ENCODE measurements at places on chromosomes 7 and 10.
A peak's percentile ranks its signal among the peaks of the same experiment; 100 is the strongest.

DNA sequence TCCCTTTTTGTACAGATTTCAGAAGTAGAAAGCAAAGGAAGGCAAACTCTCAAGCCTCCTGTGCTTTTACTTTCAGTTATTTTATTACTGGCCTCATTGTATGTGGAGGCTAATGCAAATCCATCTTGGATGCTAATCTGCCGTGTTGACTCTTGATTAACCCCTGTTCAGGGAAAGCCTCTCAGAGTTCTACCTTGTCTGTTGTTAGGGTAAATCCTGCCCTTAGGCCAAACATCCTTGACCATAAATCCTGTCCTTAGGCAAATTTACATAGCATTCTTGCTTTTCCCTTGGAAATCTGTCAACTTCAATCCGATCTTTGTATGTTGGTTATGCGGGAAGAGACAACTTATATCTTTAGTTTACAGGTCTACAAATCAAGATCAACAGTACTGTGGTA is 709.9 kb upstream of the LRRTM3 start:
- DNase-seq, result no peak

DNA sequence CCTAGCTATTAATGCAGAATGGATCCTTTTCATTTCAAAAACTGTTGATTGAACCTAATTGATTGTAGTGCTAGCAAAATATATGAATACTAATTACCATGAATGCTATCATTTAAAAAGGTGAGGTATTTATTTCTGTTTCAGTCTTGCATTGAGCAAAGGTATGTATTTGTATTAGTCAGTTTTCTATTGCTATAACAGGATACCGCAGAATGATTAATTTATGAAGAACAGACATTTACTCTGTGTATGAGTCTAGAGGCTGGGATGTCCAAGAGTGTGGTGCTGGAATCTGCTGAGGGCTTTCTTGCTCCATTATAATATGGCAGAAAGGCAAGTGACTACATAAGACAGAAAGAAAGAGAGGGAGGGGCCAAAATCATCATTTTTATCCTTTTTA is 199.2 kb downstream of the KIF20B start:
- no peak for DNase-seq

DNA sequence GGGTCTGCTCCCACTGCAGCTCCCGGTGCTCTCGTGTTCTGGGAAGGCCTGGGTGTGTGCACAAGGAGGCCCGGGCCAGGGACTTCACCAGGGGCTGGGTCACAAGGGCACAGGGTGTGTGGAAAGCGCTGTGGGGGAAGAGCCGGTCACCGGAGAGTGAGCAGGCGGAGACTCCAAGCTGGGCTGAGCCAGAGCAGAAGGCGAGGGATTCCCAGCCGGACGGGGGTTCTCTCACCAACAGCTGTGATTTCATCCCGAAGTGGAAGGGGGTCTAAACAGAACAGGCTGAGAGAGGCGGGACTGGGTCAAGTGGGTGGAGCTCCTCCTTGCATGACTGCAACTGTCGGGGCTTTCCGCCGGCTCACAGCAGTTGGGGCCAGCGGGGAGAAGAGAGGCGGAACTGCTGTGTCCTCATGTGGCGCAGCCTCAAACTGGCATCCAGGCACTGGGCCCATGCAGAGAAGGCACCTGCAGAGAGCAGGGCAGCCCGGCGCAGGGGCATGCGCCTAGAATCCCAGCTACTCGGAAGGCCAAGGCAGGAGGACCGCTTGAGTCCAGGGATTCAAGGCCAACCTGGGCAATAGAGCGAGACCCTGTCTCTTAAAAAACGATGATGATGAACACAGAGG is 7.6 kb upstream of the ORAI2 start:
- DNase-seq, result peak; percentile 95

DNA sequence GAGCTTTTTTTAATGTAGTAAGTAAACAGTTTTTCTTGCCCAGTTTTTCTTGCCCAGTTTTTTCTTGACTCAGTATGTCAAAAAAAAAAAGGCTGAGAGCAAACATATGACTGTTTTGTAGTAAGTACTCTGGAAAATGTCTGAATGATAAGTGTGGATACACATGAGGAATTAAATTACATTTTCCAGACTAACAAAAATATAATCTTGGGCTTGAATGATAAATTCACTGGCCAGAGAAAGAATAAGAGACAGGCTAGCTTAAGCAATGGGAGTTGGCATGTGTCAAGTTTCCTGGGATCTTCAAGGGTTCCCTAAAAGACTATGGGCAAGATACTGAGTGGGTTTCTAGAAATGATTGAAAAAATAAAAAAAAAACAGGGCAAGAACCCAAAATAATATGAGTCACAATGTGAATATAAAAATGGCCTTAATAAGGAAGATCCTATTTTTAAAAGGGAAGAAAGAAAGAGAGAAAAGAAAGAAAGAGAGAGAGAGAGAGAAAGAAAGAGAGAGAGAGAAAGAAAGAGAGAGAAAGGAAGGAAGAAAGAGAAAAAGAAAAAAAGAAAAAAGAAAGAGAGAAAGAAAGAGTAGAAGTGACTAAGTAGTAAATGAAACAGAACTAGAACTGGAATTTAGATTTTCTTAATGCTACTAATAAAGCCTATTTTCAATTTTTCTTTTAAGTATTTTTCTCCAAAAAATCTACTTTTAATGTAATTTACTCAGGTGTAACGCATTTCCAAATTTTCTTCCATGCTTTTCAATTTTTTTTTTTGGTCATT is 60.2 kb downstream of the TFPI2 start:
- no peak for DNase-seq

DNA sequence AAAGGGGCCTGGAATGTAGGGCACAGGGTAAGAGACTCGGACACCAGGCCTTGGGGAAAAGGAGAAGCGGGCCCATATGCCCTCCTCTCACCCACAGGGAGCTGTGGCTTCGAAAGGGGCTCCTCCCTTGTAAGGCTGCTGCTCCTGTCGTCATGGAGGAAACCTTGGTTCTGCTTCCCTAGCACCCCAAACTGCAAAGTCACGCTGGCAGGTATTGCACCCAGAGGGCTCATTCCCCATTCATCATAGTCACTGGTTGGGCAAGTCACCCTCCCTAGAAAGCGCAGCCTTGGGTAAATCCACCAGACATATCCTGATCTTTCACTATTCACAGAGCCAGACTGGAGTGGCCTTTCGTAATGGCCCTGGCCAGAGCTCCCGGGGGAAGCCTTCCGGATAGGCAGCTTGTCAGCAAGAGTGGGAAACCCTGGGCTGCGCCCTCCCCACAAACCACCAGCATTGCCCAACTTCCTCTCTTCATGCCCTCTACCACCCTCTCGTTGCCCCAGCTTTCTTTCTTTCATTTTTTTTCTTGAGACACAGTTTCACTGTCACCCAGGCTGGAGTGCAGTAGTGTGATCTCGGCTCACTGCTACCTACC is 121.0 kb downstream of the HIP1 start:
- DNase-seq, result peak; percentile 100

GRCh38 chr10:98264378-98265065 is 3.5 kb downstream of the LOXL4 start:
- DNase-seq, result no peak

- DNase-seq, result no peak
These were observed 65.0 kb upstream of the CFAP46 start for GRCh38 chr10:133007360-133007858.

GRCh38 chr7:151432658-151433521 is 7.1 kb downstream of the CRYGN start:
- DNase-seq, result no peak

DNA sequence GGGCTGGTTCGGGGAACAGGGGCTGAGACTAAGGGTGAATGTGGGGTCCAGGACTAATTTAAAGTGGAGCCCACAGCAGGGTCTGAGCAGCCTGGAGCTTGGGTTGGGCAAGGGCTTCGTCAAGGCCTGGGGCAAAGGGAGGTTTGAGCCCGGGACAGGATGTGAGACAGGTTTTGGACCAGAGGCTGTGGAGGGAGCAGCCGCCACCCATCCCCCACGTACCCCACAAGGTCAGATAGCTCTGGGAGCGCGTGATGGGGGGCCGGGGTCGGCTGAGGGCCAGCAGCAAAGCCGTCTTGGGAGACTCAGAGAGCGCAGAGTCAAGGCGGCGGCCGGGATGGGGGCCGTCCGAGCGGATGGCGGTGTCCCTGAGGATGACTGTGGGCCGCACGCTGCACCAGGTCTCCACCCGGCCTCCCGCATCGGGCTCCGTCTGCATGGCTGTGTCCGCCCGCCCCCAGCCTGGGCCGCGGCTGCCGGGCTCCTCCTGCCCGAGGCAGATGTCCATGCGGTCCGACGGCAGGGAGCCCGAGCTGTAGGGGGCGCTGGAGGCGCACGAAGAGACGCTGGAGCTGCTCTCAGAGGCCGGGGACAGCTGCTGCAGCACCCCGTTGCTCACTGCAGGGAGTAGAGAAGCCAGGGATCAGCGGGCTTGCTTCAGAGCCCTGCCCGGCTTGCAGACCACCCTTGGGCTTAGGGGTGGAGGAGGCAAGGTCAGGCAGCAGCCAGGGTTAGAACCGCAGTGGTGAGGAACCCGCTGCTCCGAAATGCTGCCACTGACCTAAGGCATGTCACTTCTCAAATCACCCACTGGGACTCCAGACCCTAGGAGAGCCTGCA is 12.1 kb downstream of the PDZD7 start:
- DNase-seq, result peak; percentile 71

DNA sequence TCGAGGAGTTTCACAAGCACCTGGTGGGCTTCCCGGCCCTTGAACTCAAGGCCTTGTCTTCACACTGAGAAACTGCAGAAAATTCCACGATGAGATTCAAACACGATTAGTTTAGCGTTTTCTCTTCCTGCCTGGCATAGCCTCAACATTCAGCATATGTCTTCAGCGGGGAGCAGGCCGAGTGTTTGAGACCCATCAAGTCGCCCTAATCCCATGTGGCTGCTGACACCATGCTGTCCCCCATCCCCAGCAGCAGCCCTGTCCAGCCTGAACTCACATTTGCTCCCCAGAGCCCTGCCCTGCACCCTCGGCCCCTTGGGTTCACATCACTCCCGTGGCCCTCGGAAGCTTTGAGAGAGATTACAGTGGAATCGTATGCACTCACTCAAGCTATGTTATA is 35.3 kb upstream of the RBM33 start:
- DNase-seq, result no peak

DNA sequence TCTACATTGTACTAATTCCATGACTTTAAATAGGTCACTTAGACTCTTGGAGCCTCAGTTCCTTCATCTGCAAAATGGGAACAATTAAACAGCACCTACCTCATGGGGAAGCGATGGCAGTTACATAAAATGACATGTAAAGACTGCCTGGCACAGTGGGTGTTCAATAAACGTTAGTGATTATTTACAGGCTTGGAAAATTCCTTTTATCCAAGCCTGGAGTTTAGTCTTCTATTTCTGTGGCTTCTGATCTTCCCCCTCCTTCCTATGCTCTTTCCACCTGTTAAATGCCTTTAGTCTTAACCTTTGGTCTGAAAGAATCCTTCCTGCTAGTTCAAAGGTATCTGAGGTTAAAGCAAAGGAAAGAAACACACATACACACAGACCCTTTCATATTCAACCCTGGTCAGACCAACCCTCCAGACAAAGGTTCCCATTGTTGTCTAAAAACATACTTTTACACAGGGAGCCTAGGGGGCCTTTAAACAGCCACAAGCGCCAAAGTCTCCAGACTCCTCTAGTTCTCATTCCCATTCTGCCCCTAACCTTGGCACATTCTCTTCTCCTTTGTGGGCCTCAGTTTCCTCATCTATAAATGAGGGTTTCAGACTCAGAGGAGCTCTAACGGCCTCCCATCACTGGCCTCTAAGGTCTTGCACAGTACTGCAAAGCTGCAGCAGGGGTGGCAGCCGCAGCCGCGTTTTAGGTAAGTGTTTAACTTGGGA is 21.4 kb downstream of the SORBS1 start:
- DNase-seq, result no peak

DNA sequence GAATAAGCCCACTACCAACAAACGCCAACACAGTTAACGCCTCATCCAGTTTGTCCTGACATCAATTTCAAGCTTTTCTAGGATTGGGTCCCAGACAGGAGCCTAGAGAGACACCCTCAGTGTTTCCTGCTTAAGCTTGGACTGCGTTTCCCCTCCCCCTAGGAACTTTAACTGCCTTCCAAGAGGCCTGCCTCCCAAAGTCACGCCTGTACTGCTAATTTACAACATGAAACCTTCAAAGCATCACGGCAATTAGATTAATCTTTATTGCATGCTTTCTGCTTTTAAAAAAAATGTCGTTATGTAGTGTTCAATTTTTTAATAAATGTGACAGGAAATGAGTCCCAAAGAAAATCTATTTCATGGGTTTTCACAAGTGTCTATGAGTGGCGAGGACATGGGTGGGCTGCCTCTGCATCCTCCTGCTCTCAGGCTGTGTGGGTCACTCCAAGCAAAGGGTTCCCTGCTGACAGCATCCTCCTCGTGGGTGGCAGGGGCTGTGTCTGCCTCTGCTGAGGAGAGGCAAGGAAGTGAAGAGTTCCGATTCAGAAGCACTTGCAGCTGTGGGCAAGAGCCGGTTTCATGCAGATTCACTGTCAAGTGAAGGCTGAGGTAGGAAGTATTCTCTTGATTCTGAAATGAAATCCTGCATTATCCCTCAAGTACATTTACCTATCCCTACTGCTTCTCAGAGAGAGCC is 193.0 kb upstream of the KMT2E start:
- DNase-seq, result no peak

- DNase-seq, result no peak
These were observed 110.4 kb downstream of the RAMP3 start for GRCh38 chr7:45268013-45268412.

GRCh38 chr10:49331431-49331830 is 32.5 kb downstream of the C10orf71 start:
- DNase-seq, result no peak

- DNase-seq, result no peak
These were observed 378.5 kb upstream of the SEMA3C start for GRCh38 chr7:81297317-81297716.

DNA sequence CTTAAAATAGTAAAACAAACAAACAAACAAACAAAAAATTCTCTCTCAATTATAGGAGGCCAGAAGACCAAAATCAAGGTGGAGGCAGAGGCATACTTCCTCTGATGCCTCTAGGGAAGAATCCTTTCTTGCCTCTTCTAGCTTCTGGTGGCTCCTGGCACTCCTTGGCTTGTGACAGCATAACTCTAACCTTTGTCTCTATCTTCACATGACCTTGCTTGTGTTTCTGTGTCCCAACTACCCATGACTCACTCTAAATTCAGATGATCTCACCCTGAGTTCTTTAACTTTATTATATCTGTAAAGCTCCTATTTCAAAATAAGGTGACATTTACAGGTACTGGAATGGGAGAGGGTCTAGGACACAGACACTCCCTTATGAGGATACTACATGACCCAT is 88.3 kb upstream of the ANTXRL start:
- no peak for DNase-seq

DNA sequence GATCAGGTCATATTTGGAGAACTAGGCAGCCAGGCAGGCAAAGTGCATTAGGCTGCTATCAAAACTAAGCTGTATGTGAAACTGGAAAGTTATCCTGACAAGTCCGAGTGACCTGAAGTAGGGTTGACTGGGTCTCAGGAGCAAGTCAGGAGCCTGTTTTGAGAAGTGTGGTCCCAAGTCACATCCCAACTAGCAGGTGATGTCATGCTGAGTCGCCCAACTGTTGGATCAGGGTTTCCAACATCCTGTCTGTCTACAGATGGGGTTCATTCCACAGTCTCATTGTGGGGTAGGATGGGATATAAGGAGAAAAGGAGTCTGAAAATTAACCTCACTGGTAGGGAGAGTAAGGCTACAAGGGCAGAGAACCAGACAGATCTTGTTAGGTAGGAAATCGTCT is 27.0 kb downstream of the SLC26A4 start:
- DNase-seq, result no peak

- DNase-seq, result no peak
These were observed 4.7 kb downstream of the COPS6 start for GRCh38 chr7:100093498-100093897.

- DNase-seq, result no peak
These were observed 5.0 kb downstream of the ADAM8 start for GRCh38 chr10:133271521-133272300.

Data from HL-60 (cell line).